ENCODE measurements at places on chromosomes 2 and 18.

DNA sequence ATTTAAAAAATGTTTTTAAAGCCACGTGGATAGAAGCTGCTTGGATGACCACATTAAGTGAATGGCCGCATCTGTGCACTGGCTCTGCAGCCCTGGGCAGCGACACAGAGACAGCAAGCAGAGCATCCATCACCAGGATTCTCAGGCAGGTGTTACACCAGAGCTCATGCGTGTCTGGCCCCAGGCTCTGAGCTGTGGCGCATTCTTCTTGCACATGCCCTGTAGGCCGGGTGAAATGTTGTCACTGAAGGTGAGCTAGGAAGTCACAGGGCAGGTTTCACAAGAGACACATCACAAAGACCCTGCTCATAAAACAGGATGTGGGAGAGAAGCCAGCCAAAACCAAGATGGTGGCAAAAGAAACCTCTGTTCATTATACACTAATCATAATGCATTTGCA lies 8.4 kb upstream of the PXDN start:
- no peak for DNase-seq

DNA sequence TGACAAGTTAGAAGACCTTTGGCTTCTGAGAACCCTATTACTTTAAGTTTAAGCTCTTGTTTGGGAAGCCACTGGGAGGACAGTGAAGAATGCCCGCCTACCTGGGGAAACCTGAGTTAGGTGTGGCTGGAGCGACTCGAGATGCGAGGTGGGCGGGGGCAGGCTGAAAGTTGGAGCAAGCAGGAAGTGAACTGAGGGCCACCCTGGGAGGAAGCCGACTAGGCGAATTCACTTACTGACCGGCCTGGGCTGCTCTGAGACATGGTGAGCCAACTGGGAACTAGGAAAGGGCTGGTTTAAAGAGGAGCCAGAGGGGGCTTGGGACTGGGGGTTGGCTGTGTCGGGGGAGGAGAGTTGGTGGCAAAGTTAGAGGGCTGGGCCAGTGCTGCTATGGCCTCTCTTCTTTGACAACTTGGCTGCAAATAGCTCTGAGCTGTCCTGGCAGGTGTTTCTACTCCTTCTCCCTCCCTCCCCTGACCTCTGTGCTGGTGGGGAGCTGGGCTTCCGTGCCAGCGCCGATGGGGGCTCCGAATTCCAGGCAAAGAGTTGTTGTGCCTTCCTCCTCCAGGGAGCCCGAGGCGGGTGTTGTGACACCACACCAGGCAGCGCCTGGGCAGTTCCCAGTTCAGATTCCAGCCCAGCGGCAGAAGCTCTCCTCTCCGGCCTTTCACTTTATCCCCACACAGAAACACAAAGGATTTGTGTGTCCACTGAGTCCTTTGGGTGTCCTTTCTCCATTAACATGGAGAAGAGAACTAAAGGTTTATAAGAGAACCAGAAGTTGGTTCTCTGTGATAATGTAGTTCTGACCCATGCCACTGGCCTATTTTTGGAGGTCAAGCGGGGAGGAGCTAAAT lies at the start of gene VAMP8:
Gene VAMP8, plus strand, starts transcription at position 201 of the 857 bp plus-strand sequence. Its CDS starts 61 bp downstream, at position 262.
- DNase-seq = no peak

DNA sequence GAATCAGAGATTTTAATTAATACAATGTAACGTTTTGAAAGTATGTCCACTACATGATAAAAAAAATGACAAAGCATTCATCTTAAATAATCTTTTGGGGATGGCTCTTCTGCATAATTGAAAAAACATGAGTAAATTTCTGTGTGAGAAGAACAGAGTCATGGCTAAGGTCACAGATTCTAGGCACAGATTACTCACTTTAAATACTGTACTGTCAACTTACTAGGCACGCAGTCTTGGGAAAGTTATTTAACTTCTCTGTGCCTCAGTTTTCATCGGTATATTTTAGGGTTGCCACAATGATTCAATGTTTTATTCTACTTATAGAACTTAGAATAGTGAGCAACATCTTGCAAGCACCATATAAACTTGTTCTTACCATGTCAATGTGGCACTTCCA lies 49.2 kb downstream of the TMEFF2 start:
- DNase-seq = no peak

- DNase-seq = no peak
Observed at GRCh38 chr2:196500686-196501431, 138.7 kb upstream of the CCDC150 start.

DNA sequence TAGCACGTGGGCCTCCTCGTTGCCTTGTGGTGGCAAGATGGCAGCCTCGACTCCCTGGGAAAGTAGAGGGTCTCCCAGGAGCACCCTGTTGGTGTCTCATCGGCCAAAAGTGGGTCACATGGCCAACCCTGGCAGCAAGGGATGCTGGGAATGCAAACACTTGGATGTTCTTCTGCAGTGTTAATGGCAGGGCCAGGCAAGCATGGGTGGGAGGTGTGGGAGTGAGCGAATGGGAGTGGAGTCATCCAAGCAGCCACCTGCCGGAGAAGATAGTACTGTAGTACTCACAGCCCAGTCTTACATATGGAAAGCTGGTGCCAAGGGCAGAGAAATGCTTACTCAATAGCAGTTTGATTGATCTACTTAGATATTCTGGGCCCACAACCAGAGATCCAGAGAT lies 122.2 kb downstream of the INHBB start:
- no peak for DNase-seq

DNA sequence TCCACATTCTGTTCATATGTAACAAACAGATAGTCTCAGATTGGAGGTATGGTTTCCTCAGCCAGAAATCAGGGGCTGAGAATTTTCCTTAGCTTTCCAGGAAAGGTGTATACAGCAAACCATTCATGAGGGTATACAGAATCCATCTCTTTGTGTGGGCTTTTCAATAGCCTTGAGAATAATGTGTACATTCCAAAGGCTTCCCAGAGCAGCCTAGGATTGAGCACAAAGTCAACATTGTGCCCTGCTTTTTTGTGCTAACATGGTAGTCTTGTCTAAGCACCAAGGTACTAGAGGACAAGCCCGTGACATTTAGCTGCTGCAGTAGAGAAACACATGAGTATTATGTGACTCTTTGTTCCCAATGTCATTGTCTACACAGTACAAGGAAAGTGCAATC lies 322.1 kb upstream of the TANK start:
- no peak for DNase-seq

- no peak for DNase-seq
Observed at GRCh38 chr2:60554074-60554645, 706 bp upstream of the BCL11A start.

- DNase-seq = no peak
Observed at GRCh38 chr2:106026271-106027190, 167.6 kb downstream of the UXS1 start.

DNA sequence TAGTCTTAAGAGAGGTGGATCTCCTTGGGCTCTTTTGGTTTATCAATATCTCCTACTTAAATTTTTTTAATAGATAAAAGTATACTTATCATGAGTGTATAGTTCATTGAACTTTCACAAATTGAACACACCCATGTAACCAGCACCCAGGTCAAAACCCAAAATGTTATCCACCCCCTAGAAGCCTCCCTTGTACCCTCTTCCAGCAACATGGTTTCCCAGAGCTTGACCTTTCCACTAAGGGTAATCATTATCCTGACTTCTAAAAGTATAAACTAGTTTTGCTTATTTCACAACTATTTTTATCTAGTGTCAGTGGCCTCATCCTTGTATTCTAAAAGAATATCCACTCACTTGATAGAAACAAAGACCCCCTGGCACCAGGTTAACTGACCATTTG lies 106.8 kb downstream of the MDH1 start:
- no peak for DNase-seq

DNA sequence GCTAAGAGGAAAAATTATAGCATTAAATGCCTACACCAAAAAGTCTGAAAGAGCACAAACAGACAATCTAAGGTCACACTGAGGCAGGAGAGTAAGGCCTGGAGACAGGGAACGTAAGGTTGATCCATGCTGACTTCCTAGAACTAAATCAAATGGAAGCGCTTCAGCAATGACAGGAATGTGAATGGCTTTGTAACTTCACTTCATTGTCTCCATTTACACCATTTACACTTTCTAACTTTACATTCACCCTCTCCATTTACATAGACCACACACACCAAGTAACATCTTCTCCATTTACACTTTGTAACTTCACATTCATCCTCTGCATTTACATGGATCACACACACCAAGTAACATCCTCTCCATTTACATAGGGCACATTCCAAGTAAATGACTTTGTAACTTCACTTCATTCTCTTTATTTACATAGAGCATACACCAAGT lies 103.1 kb upstream of the SPATS2L start:
- DNase-seq = no peak
